ENCODE measurements at places on chromosomes 16 and 17. TPM values are rescaled to one million over a fixed set of nuclear protein-coding genes. Genes with fewer than 3 reads are reported as not detected.

GRCh38 chr16:77675464-77676324 is 46.6 kb upstream of the NUDT7 start:
- peak; percentile 30 for DNase-seq

DNA sequence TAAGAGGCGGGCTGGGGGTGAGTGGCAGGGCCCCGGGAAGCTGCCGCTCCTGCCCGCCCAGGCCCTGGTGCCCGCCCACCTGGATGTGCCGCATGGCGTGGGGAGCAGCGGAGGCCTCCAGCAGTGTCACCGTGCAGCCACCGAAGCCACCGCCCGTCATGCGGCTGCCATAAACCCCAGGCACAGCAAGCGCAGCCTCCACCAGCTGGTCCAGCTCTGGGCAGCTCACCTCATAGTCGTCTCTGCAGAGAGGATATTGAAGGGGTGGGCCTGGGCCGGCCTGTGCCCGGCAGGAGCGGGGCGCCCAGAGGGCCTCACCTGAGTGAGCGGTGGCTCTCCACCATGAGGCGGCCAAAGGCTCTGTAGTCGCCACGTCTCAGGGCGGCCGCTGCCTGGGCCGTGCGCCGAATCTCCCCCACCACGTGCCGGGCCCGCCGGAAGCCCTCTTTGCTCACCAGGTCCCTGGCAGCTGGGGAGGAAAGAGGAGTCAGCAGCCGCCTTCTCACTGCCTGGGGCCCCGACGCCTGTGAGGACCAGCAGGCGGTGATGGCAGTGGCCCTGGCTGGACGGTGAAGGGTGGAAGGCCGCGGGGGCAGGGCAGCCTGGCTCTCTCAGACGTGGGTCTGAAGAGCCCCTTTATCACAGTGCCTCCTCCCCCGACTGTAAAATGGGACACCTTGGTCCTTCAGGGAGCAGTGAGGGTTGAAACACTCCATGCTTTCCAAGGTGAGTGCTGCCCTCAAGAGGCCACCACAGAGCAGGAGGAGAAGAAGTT is 6.7 kb downstream of the GALK1 start:
- DNase-seq, result no peak

The NXN gene
- total RNA-seq, result 0.48 TPM

DNA sequence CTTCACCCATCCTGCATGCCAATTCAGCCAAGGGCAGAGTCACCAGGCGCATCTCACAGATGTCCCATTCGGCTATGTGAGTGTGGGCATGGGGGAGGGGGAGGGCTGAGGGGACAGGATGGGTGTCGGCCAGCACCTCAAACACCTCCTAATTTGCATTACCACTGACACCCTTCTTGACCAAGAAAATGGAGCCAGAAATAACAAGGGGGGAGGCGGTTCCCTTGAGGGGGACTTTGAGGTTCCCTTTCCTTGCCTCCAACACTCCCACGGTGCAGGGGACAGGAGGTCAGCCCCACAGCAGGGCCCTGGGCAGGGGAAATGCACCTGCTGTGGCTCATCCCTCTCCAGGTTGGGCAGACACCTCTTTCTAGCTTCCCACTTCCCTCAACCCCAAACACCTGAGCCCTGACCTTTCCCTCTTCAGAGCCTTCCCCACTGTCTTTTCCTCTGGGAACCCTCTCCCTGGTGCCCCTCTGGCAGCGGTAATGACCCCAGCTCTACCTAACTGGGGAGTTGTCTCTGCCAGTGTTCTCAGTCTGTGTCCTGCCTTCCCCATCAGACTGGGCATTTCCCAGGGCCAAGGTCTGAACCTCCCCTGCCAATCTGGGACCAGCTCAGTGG is 18.2 kb upstream of the TBX21 start:
- no peak for DNase-seq

- DNase-seq, result no peak
These were observed 35.6 kb downstream of the CCDC42 start for GRCh38 chr17:8709006-8709405.

GRCh38 chr16:82236875-82237274 is 66.9 kb upstream of the MPHOSPH6 start:
- DNase-seq, result no peak

GRCh38 chr17:31597646-31598398 is 206.3 kb downstream of the RAB11FIP4 start:
- DNase-seq, result no peak

DNA sequence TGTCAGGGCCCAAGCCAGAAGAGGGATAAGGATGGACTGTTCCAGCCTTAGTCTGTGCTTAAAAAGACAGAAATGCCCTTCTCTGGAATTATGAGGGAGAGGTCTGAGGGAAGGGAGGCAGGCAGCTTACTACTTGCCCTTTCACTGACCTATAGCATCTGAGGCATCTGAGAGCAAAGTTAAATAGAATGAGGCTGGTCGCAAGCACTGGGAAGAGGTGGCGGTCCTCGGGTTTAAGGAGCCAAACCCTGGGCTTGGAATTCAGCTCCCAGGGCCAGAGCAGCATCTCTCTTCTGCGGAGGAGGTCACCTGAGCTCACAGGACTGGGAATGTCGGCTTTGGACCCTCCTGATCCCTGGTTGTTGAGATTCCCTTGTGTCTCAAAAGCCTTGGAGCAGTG is 3.1 kb upstream of the LIMD2 start:
- DNase-seq, result no peak

The SYT17 gene
- 0.34 TPM for total RNA-seq

The TEKT1 gene
- total RNA-seq, result not detected

GRCh38 chr16:20846030-20846429 is 39.7 kb downstream of the REXO5 start:
- no peak for DNase-seq

DNA sequence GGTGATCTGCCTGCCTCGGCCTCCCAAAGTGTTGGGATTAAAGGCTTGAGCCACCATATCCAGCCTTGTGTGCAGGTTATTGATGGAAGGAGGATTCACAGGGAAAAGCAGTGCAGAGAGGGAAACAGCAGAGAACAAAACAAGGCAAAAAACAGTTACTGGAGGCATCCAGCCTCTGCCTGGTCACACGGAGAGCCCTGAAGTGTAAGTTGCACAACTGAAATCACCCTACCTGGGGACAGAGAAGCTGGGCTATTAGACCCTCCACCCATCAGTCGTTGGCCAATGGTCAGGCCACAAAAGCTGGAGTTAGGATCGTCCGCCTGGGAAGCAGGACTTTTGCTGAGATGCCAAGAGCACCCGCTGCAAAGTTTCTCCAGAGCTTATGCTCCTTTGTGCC is 57.9 kb upstream of the BCO1 start:
- DNase-seq, result no peak

The ZNF23 gene
- total RNA-seq, result 4.9 TPM

DNA sequence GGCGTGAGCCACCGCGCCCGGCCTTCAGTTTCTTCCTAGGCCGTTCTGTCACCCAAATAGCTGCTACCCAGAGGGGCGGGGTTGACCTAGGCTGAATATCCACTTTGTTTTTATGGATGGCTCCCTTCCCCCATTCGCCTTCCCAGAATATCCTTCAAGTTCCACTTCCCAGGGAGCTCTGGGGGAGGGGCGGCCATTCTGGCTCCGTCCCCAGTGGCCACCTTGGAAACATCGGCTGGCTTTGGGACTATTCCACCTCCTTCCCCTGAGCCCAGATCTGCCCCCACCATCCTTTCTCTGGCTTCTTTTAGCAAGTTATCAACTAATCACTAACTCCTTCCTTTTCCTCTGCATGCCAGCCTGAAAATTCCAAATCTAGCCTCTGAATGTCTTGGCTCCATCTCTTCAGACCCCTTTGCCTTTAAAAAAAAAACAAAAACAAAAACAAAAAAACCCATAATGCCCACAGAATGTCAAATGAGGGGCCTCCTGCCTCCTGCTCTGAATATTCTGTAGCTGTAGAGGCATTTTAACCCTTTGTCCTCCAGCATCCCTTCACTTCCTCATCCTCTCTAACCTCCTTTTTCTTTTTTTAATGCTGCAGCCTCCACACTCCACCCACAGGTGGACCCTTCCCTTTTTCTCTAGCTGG is 6.4 kb downstream of the ATP1B2 start:
- no peak for DNase-seq

DNA sequence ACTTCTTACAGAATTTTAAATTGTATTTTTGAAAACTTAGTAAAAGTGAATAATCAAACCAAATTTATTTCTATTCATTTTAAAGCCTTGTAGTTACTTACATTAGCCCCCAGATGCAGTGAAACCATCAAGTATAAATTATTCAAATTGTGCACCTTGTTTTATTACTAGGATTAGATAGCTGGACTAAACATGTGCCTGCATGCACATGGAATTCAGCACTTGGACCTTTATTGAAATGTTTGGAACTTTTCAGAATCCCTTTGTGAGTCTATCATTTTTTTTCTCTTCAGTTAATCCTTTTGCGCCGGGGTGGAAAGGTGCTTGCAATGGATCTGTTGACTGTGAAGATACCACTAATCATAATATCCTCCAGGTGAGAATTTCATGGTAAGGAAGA is 4.7 kb downstream of the ZPBP2 start:
- no peak for DNase-seq

Measured in activated T-helper 2 cell treated with anti-CD3 and anti-CD28 coated beads, Interferon-gamma antibody, Interleukin-2, Interleukin-4, amounts not matched to agents 10 μg/mL and 5 μg/mL and 100 μg/mL, durations not matched to agents 14 hours and 24 hours and 36 hours (primary cell).